ENCODE measurements at places on chromosomes 4 and X. TPM values are rescaled to one million over a fixed set of nuclear protein-coding genes. Genes with fewer than 3 reads are reported as not detected.

The LDB2 gene
- total RNA-seq = 13.6 TPM

The NUDT10 gene
- total RNA-seq = 0.40 TPM

The SAGE1 gene
- not detected for total RNA-seq

The HSD17B13 gene
- total RNA-seq = 0.95 TPM

The YIPF6 gene
- 14.1 TPM for total RNA-seq

The NHSL2 gene
- 32.5 TPM for total RNA-seq

The MTM1 gene
- 6.1 TPM for total RNA-seq

The PLP1 gene
- total RNA-seq = not detected

The PPP1R2C gene
- total RNA-seq = not detected

The GABRG1 gene
- total RNA-seq = not detected

The FGFBP2 gene
- total RNA-seq = 713 TPM

The ARX gene
- total RNA-seq = not detected

The ARHGAP24 gene
- 1.7 TPM for total RNA-seq

The HAUS3 gene
- 50.3 TPM for total RNA-seq

The ADH7 gene
- not detected for total RNA-seq

The ARMCX5 gene
- 9.0 TPM for total RNA-seq

The MAGEB10 gene
- not detected for total RNA-seq

The SPANXN3 gene
- not detected for total RNA-seq

The PSAPL1 gene
- total RNA-seq = not detected

The NPY5R gene
- not detected for total RNA-seq

The CENPVL2 gene
- not detected for total RNA-seq

The SH3TC1 gene
- total RNA-seq = 54.9 TPM

The AMBN gene
- total RNA-seq = not detected

The AIMP1 gene
- 37.7 TPM for total RNA-seq

The DCAF8L1 gene
- not detected for total RNA-seq

The CXCR3 gene
- 13.7 TPM for total RNA-seq
